Activated naive CD4-positive, alpha-beta T cell treated with anti-CD3 and anti-CD28 coated beads, Interleukin-2, amount 50 U/mL, for 16 hours (primary cell): ENCODE measurements at places on chromosomes 12 and 14.

GRCh38 chr14:20982646-20983369 is 7.0 kb upstream of the METTL17 start:
- no peak for DNase-seq

GRCh38 chr12:11697670-11698387 is 48.4 kb downstream of the ETV6 start:
- no peak for DNase-seq

- no peak for DNase-seq
These were observed 41.3 kb upstream of the BCL7A start for GRCh38 chr12:121980191-121980891.

DNA sequence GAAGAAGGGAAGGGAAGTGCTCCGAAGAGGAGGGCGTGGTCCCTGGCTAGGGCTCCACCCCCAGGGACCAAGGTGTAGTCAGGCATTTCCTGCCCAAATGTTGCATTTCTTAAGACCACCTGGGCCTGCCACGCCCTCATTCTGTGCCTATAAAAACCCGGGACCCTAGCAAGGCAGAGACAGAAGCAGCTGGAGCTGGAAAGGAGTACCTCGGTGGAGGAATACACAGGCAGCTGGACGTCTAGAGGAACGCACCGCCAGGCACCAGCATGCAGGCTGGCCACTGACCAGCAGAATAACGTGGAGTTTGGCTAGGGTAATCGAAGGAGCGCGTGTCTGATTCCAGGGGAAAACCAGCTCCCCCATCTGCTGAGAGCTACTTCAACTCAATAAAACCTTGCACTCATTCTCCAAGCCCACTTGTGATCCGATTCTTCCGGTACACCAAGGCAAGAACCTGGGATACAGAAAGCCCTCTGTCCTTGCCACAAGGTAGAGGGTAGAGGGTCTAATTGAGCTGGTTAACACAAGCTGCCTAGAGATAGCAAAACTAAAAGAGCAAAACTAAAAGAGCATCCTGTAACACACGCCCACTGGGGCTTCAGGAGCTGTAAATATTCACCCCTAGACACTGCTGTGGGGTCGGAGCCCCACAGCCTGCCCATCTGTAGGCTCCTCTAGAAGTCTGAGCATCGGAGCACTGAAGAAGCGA is 21.0 kb downstream of the CFL2 start:
- peak; percentile 18 for DNase-seq

DNA sequence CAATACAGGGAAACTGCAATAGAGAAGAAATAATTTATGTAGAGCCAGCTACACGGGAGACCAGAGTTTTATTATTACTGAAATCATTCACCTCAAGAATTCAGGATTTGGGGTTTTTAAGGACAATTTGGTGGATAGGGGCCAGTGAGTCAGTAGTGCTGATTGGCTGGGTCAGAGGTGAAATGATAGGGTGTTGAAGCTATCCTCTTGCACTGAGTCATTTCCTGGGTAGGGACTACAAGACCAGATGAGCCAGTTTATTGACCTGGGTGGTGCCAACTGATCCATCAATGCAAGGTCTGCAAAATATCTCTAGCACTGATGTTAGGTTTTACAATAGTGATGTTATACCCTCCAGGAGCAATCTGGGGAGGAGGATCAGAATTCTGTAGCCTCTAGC is 486.3 kb downstream of the LRIG3 start:
- no peak for DNase-seq

- no peak for DNase-seq
These were observed 191.9 kb downstream of the SOX5 start for GRCh38 chr12:23757541-23757962.

DNA sequence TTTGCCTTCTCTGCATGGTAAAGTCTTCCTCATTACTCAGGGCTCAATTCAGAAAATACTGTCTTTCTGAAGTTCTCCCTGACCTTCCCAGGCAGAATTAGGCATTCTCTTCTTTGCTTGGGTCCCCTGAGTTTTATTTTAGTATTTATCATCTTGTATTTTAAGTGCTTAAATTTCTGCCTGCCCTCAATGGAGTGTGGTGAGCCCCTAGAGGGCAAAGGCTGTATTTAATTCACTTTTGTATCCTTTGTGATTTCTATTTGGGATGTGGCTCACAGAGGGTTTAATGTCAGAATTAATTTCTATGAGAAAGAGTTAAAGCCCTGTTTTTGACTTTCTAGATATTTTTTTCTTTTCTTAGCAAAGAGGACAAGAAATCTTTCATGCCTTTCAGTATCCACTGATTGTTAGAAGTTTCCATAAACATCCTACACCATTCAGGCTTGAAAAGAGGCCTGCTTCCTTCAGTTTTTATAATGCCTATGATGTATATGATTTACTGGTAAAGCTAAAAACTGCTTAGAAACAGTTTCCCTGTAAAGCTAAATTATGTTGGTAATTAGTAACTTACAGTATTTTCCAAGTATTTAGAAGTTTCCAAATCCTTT is 55.6 kb upstream of the PTPRB start:
- no peak for DNase-seq

DNA sequence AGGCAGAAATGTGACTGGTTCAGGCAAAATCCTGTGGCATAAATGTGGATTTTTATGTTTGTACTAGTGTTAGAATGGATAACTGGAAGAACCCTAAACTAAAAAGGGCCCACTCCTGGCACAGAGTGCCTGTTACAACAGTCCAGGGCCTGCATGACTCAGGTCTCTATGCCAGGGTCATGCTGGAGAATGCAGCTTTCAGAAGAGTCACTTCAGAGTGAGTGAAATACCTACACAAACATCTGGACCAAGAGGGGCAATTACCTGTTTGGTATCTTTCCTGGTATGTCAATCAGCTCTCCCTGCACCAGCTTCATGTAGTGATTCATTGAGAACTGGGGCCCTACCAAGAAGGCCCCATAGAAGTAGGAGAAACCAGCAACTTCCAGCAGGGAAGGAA is 10.0 kb downstream of the EMG1 start:
- DNase-seq: no peak

DNA sequence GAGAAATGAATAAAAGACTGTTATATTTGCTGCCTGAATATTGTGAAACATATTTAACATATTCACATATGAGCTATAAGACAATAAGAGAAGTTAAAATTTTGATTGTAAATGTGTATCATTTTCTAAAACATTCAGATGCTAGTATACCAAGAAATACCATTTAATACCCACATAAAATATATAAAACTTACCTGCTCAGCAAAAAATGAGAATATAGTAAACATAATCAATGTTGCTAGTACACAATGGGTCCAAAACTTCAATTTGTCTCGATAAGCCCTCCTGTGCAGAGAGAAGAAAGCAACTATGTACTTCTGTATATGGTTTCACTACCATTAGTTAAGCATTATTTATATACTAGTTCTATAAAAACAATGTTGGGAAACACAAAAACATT is 9.6 kb upstream of the SYCP3 start:
- DNase-seq: no peak
